ENCODE measurements at places on chromosomes 7 and 10. TPM values are rescaled to one million over a fixed set of nuclear protein-coding genes. Genes with fewer than 3 reads are reported as not detected.

ABCB4 gene
- polyA plus RNA-seq: 0.39 TPM

ADGRA1 gene
- polyA plus RNA-seq: 4.0 TPM

IDI2 gene
- polyA plus RNA-seq: not detected

UCN3 gene
- polyA plus RNA-seq: not detected

CRPPA gene
- polyA plus RNA-seq: 4.4 TPM

ZNF33A gene
- 14.9 TPM for polyA plus RNA-seq

BRAF gene
- 12.2 TPM for polyA plus RNA-seq

GRCh38 chr7:8205537-8205936 lies 56.4 kb downstream of the ICA1 start:
- no peak for DNase-seq

- no peak for DNase-seq
These were observed 181.1 kb downstream of the PTPN20 start for GRCh38 chr10:47092376-47092775.

DNA sequence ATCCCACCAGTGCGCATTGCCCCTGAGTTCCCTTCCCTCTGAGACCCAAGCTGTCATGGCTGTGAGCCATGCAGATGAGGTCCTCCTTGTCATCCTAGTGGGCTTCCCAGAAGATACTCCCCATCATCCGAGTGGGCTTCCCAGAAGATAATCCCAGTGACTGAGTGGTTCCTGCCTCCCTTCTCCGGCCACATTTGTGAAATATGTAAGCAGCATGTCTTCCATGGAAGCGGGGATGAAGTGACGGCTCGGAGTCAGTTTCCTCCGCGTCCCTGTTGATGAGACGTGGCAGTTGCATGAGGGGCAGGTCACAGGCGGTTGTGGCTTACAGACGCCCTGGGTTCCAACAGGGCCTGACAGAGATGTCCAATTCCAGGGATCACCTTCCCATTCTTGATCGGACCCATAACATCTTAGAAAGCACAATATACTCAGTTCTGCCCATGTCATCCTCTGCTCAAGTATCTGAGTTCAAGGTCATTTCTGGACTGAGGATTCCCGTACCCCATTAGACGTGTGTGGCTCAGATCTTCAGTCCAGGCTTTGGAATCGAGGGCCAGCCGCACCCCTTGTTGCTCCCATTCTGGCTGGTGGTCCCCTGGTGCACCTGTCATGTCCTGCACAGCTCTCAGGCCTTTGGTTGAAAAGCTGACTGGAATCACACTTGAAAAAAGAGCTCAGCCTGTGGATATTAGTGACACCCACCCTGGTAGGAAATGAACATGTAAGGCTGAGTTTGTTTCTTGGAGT lies 166.9 kb downstream of the PTPRN2 start:
- DNase-seq: no peak

DNA sequence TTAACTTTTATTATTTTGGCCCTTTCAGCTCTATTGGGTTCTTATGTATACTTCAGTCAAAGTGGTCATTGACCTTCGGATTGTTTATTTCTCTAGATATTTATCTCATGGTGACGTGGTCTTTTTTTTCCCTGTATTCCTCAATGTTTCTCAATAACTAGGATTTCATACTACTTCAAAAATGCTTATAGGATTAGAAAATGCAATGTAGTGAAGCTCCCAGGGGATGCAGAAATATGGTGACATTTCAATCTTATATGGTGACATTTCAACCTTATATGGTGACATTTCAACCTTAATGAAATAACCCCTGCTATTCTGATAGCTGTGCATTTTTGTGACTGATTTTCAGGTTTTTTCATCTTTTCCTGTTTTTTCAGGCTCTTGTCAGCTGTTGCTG lies 51.4 kb downstream of the CHRM2 start:
- DNase-seq: no peak

GRCh38 chr7:141416650-141417270 lies 134.4 kb upstream of the AGK start:
- DNase-seq: no peak

DNA sequence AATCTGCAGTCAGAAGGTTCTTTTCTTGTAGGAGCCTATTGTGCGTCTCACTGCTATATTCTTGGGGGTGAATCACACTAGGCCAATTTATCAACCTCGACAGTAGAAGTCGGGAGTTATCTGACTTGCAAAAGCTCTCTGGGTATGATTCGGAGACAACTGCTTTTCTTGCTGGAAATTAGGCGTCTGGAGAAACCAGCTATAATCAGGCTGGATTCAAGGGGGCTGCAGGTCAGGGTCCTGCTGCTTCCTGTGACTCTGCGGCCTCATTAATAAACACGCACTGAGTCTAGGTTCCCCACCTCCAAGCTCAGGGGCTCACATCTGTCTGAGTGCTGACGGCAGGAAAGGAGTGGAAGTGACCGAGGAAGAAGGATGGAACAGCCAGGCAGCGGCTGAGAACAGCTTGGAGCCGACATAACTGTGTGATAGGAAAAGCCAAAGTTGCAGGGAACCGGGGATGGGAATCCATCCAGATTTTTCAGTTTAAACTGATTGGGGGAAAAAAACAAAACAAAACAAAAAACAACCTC lies 184.6 kb downstream of the FANK1 start:
- DNase-seq: no peak

DNA sequence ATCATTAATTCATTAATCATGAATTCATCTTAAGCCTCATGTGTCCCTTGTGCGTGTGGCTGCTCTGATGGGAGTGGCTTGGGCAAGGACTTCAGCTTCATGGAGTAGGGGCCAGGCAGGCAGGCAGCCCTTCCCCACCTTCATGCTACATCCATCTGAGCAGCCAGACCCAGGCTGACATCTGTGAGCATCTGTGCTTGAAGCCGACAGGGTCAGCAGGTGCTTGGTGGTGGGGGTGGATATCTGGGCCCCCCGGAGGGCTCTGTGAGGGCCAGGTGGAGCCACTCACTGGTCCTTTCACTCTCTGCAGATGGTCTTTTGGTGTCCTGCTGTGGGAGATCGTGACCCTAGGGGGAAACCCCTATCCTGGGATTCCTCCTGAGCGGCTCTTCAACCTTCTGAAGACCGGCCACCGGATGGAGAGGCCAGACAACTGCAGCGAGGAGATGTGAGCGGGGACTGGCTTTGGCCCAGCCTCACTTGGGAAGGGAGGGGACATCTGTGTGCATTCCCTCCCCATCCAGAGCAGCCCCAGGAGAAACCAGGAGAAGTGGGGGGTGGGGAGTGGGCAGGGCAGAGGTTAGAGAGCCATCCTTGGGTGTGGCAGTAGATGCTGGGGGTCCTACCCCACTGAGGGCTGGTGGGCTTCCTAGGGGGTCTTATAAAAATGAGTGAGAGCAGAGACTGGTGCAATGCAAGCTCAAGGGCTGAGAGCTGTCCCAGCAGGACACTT lies 14.7 kb upstream of the CSGALNACT2 start:
- no peak for DNase-seq

Data from hindlimb muscle (tissue), 1 donor.